NCI-H187 (cell line): ENCODE measurements at places on chromosomes 7 and 10.

GRCh38 chr10:20670579-20670978, 226.5 kb downstream of the NEBL start:
- no peak for DNase-seq

- no peak for DNase-seq
Observed at GRCh38 chr10:125980521-125981035, 84.2 kb downstream of the FANK1 start.

DNA sequence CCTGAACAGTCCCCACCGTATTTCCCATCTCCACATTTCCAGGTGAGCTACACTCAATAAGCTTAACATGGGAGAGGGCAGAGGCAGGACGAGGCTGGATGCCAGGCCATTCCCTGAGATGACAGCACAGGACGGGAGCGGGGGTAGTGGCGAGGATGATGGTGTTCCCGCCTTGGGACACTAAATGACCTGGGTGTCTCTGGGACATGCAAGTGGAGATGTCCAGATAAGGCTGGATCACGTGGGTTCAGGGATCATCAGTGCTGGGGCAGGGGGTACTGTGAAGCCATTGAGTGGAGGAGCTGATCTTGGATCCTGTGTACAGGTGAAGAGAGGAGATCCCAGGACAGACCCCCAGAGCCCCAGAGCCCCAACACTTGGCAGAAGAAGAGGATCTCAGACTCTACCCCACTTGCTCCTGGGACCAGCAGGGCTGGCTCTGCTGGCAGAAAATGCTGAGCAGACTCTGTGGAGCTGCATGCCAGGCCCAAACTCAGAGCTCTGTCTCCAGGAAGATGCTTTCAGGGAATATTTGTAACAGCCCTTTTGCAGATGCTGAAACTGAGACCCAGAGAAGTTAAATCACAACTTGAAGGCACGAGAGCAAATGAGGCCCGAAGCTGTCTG, 29.7 kb upstream of the HSPA12A start:
- no peak for DNase-seq

DNA sequence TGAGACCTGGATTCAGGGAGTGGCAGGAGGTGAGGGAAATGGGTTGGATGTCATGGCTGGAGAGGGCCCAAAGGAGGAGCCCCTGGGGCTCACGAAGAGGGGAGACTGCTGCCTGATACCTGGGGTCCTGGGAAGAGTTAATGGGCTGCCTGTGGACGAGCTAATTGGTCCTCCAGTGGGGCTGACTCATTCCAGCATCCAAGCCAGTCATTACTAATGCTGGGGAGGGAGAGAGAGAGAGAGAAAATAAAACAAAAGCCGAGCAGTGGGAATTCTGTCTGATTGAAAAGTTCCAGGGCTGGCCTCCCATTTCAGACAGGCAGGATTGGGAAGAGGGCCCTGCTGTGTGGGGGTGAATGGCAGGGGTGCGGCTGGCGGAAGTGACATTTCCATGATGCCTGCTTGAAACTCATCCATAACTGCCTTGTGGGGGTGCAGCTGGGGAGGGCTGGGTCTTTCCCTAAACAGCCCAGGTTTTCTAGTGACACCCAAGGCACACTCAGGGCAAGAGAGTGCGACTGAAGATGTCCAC, 297.8 kb downstream of the RPS24 start:
- DNase-seq: no peak

GRCh38 chr7:69819333-69819705, 221.0 kb downstream of the AUTS2 start:
- no peak for DNase-seq

DNA sequence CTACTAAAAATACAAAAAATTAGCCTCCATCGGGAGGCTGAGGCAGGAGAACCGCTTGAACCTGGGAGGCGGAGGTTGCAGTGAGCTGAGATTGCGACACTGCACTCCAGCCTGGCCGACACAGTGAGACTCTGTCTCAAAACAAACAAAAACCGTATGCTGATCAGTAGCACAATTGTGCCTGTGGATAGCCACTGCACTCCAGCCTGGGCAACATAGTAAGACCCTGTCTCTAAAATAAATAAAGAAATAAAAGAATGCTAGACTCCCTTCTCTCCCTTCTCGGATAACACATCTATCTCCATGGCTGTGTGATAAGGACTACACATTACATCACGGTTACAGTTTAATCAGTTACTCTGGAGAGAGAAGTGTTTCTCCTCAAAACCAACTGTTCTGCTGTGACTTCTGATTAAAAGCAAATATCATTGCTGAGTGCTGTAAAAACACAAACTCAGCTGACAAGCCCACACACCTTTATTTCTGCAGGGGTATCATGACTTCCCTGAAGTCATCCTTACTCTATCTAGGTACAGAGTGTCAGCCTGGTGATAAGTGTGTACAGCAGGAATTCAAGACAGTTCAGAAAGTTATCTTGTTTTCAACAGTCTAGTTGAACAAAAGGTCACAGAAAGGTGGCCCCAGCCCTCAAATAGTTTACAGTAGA, 5.3 kb upstream of the ARHGAP19 start:
- no peak for DNase-seq

DNA sequence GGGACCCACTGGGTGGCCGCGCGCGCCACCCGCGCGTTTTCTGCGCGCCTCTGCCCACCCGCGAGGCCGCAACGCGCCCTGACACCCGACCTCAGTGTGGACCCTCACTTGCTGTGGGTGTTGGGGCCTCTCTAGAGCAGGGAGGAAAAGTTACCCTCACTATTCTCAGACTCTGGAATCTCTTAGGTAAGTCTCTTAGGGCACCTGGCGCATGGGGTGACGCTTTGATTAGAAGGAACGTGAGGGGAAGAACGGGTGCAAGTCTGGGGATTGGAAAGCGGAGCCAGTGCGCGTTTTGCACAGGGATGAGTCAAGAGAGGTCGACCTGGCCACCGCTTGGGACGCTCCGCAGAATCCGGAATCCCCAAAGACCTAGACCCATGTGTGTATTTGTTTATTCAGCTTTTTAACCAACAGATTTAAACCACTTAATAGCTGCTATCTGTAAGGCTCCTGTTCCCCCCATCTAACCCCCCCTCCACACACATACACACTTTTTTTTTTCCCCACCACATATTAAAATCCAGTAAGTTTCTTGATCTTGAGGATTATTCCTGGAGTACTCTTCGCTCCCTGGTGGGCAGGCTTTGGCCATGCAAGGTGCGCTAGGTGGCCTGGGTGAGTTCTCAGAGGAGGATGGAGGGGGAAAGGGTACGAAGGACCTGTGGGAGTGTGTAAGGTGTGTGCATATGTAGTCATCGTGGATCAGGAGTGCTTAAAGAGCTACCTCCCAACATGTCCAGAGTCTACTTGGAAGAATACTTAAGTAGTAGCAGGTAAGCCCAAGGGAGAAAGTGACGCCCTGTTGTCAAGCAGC, 169.1 kb upstream of the PPP1R3A start:
- DNase-seq: peak; percentile 72

DNA sequence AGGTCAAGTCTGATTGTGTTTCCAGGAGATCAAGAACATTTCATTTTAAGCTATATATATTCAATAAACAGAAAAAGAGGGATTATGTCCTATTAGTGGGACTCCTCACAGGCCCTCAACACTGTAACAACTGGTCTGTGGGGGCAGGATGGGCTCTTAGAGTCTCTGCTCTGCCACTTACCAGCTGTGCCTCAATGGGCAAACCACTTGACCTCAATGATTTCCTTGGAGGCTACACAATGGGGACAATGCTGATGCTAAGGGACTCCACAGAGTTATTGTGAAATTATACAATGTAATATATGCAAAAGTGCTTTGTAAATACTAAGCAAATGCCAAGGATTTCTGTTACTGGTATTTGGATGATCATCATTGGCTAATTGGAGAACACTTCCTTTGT, 33.2 kb upstream of the MXI1 start:
- peak; percentile 4 for DNase-seq

DNA sequence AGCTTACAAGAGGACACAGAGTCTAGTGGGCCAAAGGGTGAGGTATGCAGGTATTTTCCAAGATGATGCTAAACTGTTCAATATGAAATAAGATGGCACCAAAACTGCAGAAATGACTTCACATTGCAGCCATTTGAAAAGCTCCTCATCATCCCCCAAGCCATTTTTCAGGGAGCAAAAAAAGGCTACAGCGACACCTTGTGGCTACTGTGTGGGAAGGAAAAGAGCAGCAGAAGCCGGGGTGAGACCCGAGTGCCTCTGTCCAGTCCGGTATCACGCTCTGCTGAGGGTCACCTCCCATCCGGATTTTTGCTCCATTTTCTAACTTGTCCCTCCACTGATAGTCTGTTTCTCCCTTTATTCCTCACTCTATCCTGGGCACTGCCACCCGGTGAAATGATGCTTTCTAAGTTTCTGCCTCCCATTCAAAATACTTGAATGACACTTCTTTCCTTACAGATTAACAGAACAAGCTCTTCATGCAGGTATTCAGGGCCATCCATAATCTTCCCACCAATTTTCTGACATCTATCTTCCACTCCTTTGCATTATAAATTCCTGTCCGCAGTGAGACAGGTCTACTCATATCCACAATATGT, 220.2 kb downstream of the DGKI start:
- DNase-seq: peak; percentile 4

- no peak for DNase-seq
Observed at GRCh38 chr10:11208908-11209829, 191.5 kb downstream of the CELF2 start.

DNA sequence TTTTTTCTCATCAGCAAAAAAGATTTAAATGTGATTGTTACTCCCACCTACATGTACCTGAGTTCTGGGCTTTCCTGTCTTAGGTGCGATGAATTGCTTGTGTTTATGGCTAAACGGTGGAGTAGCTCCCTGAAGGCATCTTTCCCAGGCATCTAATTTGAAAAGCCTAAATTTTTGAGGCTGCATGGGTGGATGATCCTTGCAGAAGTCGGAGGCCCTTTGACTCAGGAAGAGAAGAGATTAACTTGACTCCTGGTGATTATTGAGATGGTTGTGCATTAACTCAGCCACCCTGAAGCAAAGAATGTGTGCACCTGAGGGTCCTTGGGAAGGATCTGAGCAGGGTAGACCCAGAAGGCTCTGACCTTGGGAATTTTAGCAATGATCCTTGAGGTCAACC, 155.6 kb upstream of the SEMA3C start:
- no peak for DNase-seq

DNA sequence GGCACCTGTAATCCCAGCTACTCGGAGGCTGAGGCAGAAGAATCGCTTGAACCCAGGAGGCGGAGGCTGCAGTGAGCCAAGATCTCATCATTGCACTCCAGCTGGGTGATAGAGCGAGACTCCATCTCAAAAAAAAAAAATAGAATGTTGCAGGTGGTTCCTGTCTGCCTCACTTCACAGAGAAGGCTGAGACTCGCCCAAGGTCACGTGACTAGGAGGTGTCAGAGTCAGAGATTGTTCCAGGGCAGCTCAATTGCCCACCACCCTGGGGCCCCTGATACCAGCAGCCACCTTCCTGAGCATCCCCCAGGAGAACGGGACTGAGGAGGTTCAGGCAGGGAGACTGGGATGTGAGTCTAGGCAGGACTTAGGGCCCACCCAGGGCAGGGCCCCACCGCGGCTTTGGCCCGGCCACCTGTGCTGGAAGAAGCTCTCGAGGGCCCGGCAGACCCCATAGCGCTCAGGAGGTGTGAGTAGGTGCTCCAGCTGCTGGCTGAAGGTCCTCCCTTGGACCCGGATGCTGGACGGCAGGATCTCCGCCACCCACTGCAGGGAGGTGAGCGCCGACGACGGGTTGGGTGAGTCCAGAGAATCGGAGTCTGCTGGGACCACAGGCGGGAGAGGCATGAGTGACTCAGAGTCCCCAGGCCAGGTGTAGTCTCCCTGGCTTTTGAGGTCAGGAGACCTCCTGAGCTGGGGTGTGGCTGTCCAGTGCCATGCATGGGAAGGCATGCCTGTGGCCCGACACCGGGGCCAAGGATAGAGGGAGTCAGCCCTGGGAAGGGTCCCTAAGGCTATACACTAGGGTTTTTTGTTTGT, 30.9 kb downstream of the GRID2IP start:
- no peak for DNase-seq

- no peak for DNase-seq
Observed at GRCh38 chr7:16026253-16027020, 340.0 kb upstream of the MEOX2 start.

GRCh38 chr7:3063016-3063753, 19.5 kb upstream of the CARD11 start:
- no peak for DNase-seq

DNA sequence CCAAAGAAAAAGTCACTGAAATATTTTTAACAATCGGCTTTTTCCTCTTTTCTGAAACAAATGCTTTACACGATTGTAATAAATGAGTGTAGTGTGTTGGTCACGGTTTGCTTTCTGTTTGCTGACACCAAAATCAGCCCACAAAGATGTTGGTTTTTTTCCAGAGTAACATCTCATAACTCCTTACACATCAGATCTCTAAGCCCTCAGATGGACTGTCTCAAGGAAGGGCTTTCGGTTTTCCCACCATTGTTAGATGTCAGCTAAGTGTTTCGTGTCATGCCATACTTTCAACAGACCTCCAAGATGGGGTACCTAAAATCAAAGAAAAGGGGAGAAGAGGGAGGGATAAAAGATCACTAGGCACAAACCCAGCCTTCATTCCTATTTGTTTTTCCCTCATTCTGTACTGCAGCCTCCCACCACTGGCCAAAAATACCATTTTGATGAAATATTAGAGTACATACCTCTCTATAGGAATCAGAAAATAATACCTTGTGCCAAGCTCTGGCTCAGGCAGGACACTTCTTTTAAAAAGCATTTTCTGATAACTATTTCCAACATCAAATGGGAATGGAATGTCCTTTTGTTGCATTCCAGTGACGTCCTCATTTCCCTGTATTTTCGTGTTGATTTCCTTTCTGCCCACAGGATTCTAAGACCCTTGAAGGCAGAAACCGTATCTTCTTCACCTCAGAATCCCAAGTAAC, 159.1 kb downstream of the DGKI start:
- no peak for DNase-seq

- no peak for DNase-seq
Observed at GRCh38 chr10:132627666-132628531, 90.3 kb downstream of the INPP5A start.

DNA sequence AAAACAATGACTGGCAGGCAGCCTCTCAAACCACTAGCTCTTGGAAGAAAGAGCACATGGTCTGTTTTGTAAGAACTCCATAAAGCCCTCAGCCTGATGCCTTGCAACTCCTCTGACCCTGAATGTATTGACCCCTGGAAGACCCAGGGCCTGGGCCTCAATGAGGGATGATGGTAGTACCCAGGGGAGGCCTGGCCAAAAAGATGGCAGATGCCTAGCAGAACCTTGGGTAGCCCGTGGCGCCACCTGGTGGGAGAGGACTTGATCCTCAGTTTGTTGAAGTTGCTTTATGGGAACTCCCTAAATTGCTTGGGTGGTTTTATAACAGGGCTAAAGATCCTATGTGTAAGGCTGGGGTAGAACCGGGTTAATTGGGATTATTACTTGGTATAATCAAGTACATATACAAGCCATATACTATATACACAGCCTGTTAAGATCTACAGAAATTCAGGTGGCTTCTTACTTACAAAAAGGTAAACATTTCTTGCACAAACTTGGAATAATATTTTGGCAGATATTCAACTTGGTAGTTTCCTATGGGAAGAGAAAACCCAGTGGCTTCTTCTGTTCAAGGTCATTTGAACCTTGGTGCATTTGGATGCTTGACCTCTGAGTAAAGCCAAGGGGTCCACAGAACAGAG, 95.8 kb upstream of the CACUL1 start:
- no peak for DNase-seq

- no peak for DNase-seq
Observed at GRCh38 chr7:147803151-147803550, 787.4 kb upstream of the C7orf33 start.

GRCh38 chr10:95214793-95215192, 20.8 kb downstream of the ACSM6 start:
- DNase-seq: no peak
